Kidney epithelial cell (primary cell): ENCODE measurements at places on chromosomes 1 and 21.

- no peak for DNase-seq
Measured at GRCh38 chr1:77421504-77422233, 139.8 kb downstream of the AK5 start.

DNA sequence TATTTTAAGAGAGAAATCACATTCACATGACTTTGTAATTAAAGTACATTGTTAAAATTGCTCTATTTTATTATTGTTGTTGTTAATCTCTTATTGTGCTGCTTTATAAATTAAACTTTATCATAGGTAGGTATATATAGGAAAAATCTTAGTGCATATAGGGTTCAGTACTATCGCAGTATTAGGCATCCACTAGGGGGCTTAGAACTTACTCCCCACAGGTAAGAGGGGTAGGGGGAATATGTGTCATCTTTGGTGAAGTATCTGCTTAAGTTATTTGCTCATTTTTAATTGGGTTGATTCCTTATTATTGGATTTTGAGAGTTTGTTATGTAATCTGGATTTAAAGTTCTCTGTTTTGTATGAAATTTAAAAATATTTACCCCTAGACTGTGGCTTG lies 385.2 kb downstream of the DUSP10 start:
- DNase-seq, result no peak

- peak; percentile 75 for DNase-seq
Measured at GRCh38 chr1:202888531-202889360, at the start of gene RABIF. Gene RABIF, minus strand, starts transcription at chr1:202889149. Its CDS starts 51 bp downstream, at chr1:202889098.

DNA sequence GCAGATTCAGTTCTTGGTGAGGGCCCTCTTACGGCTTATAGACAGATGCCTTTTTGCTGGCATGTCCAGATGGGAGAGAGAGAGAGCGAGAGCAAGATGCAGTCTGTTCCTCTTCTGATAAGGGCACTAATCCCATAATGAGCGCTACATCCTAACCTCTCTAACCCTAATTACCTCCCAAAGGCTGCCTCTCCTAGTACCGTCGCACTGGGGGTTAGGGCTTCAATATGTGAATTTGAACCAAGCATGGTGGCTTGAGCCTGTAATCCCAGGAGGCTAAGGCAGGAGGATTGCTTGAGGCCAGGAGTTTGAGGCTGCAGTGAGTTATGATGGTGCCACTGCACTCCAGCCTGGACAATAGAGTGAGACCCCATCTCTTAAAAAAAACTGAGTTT lies 10.5 kb upstream of the SDE2 start:
- DNase-seq, result no peak

DNA sequence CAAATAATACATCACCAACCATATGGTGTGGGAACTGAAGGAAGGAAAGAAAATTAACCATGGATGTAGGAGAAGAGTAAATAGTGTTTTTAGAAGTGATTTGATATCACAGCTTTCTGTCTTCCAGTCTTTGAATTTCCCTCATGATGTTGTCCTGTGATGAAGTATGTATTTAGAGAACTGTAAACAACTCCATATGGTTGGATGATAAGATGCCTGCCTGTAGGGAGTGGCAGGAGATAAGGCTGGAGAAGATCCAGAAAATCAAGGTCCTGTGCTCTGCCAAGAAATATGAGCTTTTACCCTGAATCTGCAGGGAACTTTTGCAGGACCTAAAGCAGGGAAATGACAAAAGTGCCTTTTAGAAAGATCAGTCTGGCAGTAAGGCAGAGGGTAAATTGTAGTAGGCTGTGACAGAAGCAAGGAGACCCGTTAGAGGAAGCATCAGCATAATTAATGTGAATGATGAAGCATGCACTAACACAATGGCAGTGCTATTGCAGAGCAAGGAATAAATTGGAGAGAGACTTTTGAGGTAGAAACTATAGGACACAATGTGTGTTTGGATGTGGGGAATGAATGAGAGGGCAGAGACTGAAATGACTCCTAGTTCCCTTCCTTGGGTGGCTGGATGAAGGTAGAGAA lies 21.9 kb downstream of the CEPT1 start:
- no peak for DNase-seq

DNA sequence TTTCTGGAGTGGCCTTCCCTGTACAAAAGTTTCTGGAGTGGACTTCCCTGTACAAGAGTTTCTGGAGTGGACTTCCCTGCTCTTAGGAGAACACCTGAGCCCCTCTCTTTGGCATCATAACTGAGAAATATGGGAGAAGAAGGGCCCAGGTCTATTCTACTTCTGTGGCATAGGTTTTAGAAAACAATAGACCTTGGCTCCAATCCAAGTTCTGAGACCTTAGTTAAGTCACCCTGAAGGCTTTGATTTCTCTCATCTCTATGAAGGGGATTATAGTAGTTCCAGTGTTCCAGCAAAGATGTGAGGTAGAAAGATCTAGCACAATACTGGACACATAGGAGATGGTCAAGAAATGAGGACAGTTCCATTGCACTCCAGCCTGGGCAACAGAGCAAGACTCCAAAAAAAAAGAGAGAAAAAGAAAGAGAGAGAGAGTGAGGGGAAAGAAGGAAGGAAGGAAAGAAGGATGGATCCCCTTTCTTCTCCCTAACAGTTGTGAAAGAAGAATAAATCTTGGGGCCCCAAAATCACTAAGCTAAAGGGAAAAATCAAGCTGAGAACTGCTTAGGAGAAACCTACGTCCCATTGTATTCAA lies 13.3 kb upstream of the EIF4G3 start:
- DNase-seq, result no peak

DNA sequence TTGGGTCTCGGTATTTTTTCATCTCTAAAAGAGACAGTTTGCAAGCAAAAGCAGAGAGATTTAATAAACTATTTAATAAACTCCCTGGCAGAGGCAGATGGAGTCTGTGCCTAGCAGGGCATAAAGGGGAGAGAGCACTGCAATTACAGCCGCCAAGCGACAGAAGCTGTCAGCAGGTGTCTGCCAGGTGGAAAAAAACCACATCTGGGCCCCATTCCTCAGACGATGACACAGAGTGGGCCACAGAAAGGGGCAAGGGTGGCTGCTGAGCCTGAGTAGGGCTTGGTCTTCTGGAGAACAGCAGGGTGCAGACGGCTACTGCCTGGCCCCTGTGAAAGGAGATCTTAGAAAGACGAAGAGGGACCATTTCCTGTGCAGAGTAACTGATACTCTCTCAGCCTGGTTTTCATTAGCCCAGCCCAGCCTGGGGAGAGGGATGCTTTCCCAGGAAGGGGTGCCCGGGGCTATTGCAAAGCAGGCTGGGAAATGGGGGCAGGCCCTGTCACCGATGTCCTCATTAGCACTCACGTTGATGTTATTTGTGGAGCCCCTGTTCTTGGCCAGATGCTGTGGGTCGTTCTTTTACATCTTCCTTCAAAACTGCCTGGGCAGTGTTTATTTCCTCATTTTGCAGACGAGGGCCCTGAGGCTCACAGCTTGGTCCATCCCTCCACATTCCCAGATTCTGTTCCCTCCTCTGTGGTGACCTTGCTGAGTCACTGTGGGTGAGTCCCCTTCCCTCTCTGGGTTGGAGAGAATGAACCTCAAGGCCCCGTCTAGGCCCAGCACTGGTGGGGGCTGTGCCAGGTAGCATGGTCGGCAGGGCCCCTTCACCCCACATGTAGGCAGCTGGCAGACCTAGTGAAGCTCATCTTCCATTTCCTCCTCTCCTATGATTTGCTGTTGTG lies 472.7 kb downstream of the PTPRU start:
- no peak for DNase-seq

DNA sequence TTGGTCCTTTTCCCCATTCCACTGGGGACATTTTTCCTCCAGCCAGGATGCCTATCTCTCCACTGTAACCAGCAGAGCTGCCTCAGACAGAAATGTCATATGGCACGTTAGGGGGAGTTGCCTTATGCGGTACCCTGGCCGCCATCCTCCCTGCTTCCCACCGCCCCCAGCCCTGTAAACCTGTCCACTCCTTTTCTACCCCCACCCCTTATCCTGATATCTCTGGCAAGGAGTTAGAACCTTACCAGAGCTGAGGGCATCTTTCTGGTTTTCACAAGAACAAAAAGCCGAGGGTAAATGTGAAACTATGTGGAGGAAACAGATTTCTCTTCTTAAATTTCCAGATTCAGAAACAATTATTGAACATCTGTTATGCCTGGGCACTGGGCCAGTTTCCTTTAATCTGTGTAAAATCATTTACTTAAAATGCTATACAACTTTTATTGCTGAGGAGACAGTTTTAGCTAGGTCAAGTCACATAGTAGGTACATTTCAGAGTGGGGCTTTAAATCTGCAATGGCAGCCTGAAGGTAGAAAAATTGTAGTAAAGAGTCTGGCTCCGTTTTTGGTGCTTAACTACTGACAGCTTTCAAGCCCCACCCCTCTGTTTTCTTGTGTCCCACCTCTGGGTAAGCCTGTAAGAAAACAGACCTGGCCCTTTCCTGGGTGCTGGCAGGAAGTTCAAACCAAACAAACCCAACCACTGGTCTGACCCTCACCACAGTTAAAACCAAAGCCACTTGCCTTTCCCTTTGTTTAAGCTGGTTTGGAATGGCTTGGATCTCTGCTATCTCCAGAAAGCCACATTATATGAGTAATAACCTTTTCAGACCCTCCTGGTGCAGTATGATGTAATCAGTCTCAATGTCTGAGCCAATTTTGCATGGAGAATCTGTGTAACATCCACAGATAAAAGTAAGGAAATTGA lies 319.0 kb downstream of the HHAT start:
- peak; percentile 25 for DNase-seq

DNA sequence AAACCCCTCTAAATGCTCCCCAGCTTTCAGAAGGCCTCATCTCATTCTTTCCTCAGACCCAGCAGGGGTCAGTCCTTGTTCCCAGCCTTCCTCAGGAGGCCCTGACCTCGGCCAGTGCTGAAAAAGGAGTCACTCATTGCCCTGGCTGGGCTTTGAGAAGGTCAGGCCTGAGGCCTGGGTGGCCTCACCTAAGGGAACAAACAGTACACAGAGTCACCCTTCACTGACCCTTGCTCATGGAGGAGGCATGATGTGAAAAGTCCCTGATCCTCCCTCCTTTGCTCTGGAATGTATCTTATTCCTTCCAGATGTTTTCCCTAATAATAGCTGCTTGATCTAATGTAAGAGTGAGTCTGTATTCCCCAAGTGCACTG lies 117.7 kb upstream of the SLC44A3 start:
- DNase-seq, result no peak

- no peak for DNase-seq
Measured at GRCh38 chr1:77018761-77019160, 151.5 kb downstream of the ST6GALNAC5 start.

GRCh38 chr1:52554267-52554640 lies 1.4 kb upstream of the TUT4 start:
- no peak for DNase-seq

DNA sequence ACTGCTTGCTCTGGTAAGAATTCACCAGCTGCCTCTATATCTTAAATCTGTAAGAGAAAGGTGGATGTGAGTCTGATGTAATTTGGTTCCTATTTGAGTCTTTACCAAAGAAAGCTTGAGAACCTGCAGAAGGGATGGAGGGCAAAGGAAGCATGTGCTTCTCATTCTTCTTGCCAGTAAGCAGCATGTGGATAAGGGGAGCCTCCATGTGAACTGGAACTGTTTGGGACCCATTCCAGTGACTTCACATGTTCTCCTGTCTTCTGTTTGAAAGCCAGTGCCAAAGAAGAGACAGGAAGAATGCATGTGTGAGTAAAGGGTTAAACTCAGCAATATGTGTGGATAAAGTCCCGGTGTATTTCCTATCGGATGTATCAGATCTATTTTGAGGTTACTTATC lies 119.6 kb upstream of the ADGRL2 start:
- no peak for DNase-seq

DNA sequence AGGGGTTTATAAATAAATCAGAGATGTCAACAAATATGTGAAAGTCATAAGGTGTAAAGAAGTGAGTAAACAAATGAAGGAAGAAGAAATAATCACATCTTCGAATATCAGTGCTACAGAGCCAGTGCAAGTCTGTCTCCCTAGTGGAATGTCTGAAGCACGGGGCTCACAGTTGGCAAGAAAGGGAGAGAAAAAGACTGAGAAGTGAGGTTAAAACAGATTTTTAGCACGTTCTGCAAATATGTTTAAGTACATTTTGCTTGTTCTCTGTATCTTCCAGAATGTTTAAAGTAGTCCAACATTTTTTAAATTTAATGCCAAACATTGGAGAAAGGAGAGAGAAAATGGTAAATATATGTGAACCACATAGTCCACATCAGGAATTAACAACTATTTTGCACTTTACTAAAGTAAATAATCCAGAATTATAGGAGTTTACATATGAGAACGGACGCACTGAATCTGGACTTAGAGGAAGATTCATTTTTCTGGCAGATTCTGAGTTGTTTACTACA lies 682.4 kb downstream of the LTN1 start:
- DNase-seq, result no peak

DNA sequence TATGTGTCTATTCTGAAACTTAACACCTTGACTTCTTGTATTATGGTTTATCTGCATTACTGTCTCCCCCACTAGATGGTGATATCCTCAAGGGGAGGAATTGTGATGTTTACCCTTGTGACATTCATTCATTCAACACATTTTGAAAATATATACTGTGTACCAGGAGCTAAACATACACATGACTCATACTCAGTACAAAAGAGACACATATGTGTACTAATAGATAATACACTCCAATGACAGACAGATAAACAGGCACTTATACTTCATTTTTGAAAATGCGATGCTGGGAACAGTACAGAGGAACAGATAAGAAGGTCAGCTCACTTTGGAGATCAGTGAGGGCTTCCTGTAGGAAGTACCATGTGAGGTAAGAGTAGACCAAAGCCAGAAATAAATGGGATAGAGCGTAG lies 8.9 kb upstream of the RAB3GAP2 start:
- DNase-seq, result no peak

DNA sequence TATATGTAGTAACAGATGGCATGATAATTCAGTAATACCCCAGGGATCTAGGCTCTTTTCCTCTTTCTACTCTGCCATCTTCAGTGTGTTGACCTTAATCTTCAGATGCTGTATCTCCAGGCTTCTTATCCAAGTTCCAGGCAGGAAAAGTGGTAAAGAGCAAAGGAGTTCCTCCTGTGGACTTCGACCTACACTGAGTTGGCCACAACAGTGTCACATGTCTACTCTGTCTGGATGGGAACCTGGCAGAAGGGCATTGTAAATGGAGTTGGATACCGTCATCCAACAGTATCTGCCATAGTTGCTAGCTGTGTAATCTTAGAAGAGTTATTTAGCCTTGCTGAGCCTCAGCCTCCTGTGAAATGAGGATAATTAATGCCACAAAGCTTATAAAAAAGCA lies 21.9 kb downstream of the IL23R start:
- DNase-seq, result no peak

DNA sequence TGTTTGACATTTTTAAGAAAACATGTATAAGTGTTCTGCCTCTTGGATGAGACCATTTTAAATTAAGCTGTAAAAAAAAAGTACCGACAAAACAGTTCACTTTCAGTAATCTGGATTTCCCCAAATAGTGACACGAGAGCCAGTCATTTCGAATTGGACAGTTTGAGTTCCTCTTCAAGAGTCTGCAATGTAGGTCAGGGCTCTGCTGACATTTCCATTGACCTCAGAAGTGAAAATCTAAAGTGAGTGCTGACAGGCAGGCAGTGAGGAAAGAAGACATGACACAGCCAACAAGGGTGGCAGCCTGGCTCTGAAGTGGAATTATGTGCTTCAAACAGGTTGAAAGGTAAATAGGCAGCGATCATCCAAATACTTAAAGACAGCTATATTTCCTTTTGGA lies at the start of gene IL23R:
TSS of gene IL23R (plus strand) at position 259 of the 400 bp plus-strand sequence. CDS start 1,667 bp downstream, outside the sequence.
- DNase-seq, result no peak
